ENCODE measurements at places on chromosomes 3 and 15.

DNA sequence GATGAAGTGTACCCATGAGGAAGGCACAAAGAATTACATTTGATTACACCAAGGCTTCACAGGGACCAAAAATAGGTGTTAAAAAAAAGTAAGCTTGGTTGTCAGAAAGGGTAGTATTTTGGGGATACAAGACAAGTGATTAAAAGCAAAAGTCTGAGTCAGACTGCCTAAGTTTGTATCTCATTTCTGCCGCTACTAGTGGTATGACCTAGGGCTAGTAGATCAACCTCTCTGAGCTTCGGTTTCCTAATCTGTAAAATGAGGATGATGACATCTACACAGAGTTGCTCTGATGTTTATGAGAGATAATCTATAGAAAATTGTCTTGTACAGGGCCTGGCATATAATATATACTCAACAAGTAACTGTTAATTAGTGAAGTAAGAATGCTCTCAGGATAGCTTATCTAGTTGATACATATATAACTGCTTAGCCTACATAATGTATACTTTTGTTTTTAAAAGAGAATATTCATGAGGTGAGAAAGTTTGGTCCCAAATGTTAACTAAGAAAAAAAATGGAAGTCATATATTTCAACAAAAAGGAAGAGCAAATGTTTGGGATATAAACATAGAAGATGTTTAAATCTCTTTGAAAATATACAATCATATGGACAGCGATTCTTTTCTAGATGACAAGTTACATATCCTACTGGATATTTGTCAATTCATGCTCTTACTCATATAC is 163.0 kb upstream of the SLC2A2 start:
- no peak for DNase-seq

- no peak for DNase-seq
Measured at GRCh38 chr3:31836131-31837075, 144.7 kb downstream of the OSBPL10 start.

GRCh38 chr15:98620020-98620419 is 28.3 kb upstream of the IGF1R start:
- DNase-seq = no peak

GRCh38 chr3:168061332-168061996 is 34.3 kb downstream of the GOLIM4 start:
- DNase-seq = no peak

GRCh38 chr3:130662501-130662996 is 84.1 kb downstream of the PIK3R4 start:
- no peak for DNase-seq

- no peak for DNase-seq
Measured at GRCh38 chr3:70431911-70432310, 119.5 kb upstream of the MDFIC2 start.

GRCh38 chr3:117752984-117753717 is 1043.6 kb downstream of the TUSC7 start:
- DNase-seq = peak; percentile 48

- DNase-seq = peak; percentile 27
Measured at GRCh38 chr3:196941729-196942225, 551 bp downstream of the NCBP2 start.

DNA sequence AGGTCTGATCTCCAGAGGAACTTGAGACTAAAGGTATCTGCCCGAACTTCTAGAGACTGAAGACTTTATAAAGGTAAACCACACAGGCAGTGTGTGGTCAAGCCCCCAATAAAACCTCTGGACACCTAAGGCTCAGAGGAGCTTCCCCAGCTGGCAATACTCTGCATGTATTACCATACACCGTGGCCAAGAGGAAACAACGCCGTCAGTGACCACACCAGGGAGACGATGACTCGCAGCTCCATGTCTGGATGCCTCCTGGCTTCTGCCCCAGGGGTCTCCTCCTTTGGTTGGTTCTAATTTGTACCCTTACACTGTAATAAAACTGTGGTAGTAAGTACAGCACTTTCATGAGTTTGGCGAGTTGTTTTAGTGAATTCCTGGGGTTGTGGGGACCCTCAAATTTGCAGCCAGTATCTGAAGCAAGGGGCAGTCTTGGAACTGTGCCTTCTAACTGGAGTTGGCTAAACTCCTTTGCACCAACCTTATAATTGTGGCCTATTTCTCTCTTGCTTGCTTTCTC is 32.1 kb upstream of the BCL2L10 start:
- no peak for DNase-seq

DNA sequence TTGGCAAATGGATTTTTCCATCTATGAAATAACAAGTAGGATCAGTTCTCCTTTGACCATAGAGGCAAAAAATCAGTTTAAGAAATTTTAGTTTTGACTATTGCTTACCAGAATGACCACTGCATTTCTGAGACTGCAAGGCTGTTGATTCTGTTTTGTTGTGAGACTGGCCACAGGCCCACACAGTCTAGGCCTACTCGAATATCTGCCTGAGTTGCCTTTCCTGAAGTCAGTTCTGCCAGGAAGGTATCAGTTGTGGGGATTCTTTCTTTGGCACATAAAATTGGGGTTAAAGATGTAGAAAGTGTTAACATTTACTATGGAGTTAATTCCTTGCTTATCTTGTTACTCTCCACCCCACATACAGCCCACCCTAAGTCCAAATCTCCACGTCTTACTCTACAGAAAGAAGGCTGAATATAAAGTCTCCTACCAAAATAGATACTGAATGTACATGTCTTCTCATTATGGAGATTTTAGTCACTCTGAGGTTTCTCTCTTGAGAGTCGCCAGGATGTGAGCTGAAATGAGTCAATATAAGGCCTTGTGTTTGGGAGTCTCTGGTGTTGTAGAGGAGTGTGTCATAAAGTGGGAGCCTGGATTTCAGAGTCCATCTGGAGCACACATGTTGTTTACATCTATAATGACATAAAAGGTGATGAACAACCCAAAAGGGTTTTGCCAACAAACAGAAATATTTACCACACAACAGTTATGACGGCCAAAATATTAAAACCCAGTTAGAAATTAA is 45.0 kb upstream of the WWTR1 start:
- DNase-seq = peak; percentile 56

- no peak for DNase-seq
Measured at GRCh38 chr15:53072077-53072476, 281.9 kb upstream of the ONECUT1 start.

- DNase-seq = no peak
Measured at GRCh38 chr15:43625106-43625505, 6.5 kb upstream of the STRC start.

DNA sequence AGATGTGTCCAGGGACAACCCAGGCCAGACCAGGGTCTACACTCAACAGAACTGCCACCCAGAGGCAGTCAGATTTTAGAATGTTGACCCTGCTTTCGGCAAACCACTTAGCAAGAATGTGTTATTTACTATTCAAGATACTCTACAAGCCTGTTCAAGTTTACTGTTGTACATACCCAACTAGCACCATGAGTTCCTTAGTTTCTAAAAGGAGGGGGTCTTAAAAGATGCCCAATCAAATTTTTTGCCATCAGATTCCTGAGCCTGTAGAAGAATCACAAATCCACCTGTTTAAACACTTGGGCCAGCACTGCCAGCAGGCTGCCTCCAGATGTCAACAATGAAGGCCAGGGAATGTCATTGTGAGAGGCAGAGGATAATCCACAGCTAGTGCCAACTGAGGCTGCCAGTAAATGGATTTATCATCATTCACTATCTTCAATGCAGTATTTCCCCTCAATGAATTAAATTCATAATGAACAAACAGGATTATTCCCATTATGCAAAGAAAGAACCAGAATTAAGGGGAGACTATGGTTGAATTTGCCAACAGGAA is 43.5 kb upstream of the SNRPA1 start:
- DNase-seq = no peak

DNA sequence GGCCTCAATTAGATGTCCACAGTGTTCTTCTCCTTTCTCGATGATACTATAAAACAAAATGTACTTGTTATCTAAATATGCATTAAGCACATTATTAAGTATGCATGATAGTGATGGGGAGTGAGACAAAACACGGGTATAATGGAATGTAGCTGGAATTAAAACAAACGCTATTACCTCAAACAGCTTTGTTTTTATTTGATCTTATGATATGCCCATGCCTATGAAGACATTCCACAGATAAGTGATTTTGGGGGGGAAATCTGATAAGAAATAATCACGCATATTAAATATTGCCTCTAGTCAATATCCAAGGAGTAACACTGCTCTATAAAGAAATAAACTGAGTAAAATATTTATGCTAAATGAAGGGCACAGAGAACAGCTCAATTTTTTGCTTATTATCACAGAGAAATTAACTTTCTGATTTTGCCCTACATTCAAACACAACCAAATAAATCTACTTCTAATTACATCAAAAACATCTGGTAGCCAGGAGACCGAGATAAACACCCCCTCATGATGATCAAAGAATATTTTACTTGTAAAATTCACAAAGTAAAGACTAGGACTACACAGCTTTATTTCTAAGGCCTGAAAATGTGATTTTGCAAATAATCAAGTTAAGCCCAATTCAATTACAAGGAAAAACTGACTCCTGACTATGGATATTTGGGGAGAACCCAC is 1.9 kb downstream of the COX17 start:
- DNase-seq = no peak

DNA sequence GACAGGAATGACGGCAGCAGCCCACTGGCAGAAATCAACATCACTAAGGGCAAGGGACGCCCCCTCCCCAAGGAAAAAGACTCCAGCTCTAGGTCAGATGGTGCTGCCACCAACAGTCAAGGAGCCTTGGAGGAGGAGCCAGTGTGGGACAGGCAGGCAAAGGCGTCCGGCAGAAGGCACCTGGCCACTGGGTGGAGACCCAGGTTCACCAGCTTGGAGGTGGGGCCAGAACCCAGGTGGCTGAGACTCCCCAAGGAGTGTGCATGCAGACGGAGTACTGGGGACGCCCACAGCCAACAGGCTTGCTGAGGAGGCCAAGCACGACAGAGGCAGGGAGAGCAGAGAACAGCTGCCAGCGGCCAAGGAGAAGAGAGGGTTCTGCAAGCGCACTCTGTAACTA is 35.2 kb downstream of the PTPN23 start:
- DNase-seq = no peak

- DNase-seq = no peak
Measured at GRCh38 chr3:131505421-131505820, 2.6 kb upstream of the MRPL3 start.

DNA sequence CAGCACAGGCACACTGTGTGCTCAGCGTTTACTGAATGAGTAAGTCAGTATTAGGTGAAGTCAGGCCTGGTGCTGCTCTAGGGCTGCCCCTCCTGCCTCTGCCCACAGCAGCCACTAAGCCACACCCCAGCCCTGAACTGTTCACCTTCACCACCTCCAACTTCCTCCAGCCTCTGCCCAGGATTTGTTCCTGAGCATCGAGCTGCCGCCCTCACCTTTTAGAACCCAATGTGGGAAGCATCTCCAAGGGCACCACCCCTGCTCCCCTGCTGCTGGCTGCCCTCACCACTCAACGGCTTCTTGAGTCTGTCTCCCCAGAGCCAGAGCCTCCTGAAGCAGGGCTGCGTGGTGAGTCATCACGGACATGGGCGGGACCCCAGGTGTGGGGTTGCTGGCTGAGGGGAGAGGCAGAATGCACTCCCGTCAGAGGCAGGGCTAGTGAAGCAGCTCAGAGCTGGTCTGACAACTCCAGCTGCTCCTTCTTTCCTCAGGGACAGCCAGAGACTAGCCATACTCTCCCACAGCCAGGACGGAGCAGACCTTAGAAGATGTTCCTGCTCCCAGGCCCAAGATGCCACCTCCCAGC is 5.8 kb downstream of the HYAL2 start:
- no peak for DNase-seq
